ENCODE measurements at places on chromosomes 13 and 19.
A peak's percentile ranks its signal among the peaks of the same experiment; 100 is the strongest.

GRCh38 chr19:34844277-34844676 lies 71.3 kb upstream of the ZNF599 start:
- no peak for DNase-seq

DNA sequence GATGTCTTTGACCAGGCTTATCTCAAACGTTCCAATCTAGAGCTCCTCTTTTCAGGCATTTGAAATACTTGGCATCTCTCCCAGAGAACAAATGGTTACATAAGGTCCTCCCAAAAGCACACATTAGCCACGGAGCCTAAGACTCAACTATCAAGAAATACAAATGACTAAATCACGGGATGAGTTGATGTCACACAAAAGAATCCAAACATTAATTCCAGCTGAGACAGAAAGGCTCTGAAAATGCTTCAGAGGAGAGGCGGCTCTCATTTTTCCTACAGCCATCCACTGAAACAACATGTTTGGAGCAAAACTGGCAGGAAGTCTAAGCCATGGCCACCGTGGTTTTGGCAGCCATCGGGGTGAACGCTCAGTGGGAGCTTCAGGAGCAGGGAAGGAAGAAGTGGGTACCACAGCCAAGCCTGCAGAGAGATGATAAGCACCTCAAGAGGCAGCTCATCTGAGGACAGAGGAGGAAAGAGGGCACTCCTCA lies 122.5 kb downstream of the STK24 start:
- peak; percentile 87 for DNase-seq

GRCh38 chr13:85976242-85976641 lies 177.0 kb upstream of the SLITRK6 start:
- DNase-seq, result no peak

GRCh38 chr13:60328073-60328472 lies 68.9 kb upstream of the TDRD3 start:
- DNase-seq, result no peak

DNA sequence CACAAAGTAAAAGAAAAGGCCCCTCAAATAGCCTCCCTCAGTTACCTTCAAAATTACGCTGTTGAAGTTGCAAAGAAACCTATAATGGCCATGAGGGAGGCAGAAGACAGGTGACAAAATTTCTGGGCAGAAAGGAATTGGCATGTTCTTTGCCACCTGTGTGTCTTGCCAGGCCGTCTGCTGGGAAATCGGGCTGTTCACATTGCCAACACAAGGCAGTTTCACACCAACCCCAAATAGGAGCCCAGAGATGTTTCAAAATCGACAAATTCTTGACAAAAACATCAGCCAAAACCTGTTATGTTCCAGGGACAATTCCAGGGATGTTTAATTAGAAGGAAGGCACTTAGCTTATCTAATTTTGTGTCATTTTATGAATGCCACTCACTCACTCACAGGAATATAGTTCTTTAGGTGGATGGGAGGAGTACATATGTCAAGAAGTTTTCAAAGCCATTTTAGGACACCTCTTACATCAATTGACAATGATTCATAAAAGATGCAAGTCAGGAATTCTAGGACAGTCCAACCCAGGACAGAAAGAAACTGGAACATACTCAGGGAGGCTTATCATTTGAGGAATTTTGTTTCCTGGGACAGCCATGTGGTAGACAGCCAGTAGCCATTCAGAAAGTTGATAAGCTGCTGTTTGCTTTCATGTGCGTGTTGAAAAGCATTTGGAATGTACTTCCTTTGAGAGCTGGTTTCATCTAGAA lies 164.5 kb downstream of the RGCC start:
- DNase-seq, result no peak

DNA sequence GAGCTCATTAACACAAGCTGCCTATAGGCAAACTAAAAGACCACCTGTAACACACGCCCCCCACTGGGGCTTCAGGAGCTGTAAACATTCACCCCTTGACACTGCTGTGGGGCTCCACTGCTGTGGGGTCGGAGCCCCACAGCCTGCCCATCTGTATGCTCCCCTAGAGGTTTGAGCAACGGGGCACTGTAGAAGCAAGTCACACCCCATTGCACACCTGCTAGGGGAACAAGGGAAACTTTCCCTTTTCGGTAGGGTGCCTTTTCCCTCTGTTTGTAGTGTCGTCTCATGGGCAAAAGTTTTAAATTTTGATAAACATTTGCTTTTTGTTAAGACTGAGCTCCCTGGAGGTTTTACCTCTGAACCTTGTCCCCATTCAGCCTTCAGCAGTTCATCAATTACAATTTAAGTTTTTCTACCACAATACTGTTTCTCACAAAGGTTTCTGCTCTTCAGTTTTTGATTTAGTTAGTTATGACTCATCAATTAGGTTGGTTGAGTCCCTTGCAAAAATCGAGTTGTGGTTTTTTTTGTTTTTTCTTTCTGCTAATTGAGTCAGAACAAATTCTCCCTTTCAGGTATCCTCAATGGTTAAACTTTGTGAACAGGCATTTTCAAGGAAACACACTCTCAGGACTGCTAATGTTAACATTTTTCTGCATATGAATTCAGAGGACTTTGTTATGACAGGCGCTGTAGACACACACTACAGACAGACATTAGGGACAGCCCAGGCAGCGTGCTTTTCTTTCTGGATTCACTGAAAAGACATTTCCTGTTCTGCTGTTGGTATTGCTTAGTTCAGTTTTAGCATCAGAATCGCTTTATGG lies 35.1 kb downstream of the ZNF433 start:
- DNase-seq, result no peak

DNA sequence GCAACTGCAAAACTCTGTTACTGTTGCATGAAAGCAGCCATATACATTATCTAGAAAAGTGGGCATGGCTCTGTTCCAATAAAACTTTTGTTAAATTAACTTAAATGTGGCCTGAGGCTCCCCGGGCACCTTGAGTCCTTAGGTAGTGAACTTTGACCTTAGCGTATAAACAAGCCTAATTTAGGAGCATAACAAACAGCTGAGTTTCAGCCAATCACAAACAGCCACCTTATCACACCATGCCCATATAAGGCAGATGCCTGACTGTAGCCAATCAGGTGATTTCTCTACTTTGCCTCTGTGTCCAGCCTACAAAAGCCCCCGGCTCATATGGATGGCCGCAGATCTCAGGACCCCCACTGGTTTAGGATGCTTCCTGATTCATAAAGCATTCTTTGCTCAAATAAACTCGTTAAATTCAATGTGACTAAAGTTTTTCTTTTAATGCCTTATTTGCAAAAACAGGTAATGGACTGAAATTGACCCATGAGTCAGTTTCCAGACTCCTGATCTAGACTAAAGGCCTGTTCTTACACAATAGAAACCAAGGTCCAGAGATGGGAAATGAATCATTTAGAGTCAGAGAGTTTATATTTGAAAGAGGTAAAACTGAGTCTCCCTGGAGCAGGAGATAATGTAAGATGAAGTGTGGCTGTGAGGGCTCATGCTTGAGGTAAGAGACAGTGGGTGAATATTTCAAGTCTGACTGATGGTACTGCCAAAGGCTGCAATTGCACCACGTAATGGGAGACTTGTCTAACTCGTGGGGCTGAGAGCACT lies 130.2 kb downstream of the FGF9 start:
- peak; percentile 7 for DNase-seq

DNA sequence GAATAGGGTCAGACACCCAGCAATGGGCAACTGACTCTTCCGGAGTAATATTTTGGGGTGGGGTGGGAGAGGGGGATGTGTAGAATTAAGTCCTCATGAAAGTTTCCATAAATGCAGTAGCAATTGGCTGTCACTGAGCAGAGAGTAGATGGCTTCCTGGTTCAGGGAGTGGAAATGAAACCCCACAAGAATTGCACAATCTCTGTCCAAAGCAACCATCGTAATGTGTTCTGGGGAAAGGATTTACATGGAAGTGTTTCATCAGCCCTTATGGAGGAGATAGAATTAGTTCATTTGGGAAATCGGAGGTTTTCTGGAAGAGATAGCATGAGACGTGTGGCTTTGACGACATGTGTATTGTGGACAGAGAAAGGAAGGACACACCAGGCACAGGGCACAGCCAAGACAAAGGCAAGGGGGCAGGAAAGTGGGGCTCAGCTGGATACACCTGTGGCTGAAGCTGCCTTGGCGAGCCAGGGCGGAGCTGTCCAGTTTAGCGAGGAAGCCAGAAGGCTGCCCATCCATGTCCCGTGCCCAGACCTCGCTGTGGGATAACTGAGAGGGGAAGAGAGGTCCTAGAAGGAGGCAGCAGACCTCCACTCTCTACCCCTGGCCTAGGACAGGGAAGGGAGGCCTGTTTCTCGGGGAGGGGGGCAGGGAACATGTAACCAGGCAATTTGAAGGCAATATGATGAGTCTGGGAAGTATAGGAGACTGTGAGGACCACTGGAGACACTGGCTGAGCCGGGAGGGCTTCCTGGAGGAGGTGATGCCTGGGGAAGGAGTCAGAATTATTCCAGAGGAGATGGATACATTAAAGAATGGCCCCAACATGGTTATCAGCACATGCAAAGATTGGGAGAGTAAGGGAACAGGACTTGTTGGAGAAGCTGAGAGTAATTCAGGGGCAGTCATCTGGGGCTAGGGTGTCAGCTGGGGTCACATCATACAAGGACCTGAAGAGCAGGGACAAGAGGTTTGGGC lies 2.6 kb upstream of the CLEC4G start:
- DNase-seq, result no peak

GRCh38 chr19:7541828-7542443 lies 6.4 kb downstream of the PNPLA6 start:
- no peak for DNase-seq

- DNase-seq, result no peak
These were observed 1.5 kb upstream of the TRAPPC5 start for GRCh38 chr19:7678971-7679751.

GRCh38 chr19:48120505-48120904 lies 9.9 kb upstream of the PLA2G4C start:
- no peak for DNase-seq

- no peak for DNase-seq
These were observed 536 bp upstream of the NCR1 start for GRCh38 chr19:54905421-54905802.

DNA sequence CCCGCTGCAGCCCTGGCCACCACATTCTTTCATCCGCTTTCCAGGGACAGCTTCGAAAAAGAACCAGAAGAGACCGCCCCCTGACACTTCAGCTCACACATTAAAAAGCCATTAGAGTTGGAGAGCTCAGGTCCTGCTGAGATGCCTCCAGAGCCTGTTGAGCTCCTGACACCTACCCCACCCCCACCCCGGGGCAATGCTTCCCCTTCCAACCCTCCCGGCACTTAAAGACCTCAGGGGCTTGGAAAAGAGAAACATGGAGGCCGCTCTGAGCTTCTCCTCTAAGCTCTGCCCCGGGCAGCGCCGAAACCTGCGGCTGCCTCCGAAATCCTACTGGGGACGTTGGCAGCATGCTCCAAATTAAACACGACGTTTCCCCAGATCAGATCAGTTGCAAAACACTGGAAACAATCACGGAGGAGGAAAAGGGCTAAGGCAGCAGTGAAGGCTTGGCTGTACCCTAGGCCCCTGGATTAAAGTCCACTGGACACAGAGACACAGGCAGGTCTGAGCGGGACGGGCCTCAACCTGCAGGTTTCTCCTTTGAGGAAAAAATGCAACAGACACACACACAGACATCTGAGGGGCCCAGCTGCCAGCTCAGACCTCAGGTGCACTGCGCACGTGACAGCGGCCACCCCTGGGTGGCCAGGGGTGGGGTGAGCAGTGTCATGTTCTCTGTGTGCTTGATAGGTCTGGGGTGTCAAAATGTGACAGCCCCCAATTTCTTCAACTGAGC lies 9.6 kb downstream of the SH3GL1 start:
- DNase-seq, result no peak

- DNase-seq, result no peak
These were observed 20.9 kb upstream of the CEBPA start for GRCh38 chr19:33323093-33323820.

DNA sequence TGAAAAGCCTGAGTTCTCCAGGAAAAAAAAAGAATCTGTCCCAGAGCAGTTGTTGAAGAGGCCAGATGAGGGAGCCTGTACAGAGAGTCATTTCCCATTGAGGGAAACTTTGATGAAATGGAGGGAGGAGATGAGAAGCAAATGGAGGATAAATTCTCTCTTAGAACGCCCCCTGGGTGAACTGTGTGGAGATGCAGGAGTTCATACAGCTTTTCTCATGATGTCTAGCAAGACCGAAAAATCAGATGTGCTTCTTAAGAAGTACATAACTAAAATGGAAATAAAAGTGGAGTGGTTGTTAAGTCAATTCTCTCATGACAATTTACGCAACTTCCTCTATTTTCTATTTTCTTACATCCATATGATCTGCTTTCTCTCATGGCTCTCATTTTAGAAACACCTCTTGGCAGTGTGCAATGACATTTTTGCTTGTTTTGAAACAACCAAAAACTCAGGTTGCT lies 1263.1 kb downstream of the PCDH9 start:
- no peak for DNase-seq

- DNase-seq, result no peak
These were observed 72.3 kb upstream of the UQCRFS1 start for GRCh38 chr19:29285187-29285687.

DNA sequence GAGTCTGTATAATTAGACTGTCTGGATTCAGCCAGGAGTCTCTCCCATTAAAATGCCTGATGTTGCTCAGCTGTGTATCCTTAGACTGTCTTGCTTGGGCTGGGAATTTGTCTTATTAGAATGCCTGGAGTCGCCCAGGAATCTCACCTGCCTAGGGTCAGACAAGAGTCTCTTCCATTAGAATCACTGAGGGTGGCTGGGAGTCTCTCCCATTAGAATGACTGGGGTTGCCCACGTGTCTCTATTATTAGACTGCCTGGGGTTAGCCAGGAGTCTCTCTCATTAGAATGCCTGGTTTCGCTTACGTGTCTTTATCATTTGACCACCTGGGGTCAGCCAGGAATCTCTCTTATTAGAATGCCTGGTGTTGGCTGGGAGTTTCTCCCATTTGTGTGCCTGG lies 1450.0 kb downstream of the UQCRFS1 start:
- no peak for DNase-seq

DNA sequence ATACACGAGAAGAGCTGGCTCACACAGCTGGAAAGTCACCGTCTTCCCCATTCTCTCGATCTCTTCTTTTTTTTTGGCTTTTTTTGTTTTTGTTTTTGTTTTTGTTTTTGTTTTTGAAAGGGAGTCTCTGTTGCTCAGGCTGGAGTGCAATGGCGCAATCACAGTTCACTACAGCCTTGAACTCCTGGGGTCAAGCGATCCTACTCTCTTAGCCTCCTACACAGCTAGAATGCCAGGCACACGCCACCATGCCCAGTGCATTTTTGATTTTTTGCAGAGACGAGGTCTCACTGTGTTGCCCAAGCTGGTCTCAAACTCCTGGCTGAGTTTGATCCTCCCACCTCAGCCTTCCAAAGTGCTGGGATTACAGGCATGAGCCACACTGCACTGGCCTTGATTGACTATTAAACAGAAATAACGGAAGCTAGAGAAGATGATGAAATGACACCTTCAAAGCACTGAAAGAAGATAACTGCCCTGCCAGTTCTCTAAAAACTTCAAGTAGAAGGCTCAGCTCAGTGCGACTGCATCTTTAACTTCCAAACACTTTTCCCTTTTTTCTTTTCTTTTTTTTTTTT lies 4.0 kb downstream of the FXYD3 start:
- DNase-seq, result no peak

- no peak for DNase-seq
These were observed 187.1 kb downstream of the FOXO1 start for GRCh38 chr13:40479196-40479845.

- DNase-seq, result peak; percentile 24
These were observed 8.4 kb downstream of the ZNF808 start for GRCh38 chr19:52535771-52536447.

GRCh38 chr19:5091684-5092480 lies 123.0 kb downstream of the KDM4B start:
- no peak for DNase-seq

- no peak for DNase-seq
These were observed 155.6 kb downstream of the TM9SF2 start for GRCh38 chr13:99656844-99657381.

Measured in BJ (cell line).